ENCODE measurements at places on chromosomes 3 and 15.
A peak's percentile ranks its signal among the peaks of the same experiment; 100 is the strongest.

DNA sequence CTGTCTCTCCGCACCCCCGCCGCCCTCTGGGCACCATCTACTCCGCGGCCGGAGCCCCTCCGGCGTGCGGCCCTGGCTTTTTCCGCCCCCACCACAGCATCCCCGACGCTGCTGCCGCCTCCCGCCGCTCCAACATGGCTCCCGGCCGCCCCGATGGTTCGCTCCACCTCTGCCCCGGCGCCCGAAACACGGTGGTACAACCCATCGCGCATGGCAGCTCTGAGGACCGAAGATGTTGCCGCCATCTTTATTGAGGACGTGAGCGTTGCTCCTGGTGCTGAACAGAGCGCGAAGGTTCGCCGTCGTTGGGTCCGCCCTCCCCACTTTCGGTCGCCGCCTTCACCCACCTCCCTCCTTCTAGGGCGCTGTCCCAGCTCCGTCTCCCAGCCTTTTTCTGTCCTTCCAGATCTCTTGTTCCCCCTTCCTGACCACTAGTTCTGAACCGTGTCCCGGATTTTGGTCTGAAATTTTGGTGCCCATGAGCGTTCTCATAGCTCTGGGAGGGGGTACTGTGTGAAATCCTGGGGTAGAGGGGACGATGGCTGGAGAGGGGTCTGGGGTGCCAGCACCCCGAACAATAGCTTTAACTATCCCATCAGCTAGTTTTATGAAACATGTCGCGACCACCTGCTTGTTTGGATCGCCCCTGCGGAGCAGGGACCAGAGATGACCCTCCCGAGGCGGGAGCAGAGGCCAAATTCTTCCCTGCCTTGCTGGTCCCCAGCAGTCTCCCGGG, at the start of gene CELSR3:
Gene CELSR3 (minus strand): TSS at position 134 of the 736 bp plus-strand sequence. CDS start 252 bp downstream, outside the sequence.
- DNase-seq: no peak

GRCh38 chr3:175356899-175357324, 497.8 kb downstream of the NAALADL2 start:
- no peak for DNase-seq

DNA sequence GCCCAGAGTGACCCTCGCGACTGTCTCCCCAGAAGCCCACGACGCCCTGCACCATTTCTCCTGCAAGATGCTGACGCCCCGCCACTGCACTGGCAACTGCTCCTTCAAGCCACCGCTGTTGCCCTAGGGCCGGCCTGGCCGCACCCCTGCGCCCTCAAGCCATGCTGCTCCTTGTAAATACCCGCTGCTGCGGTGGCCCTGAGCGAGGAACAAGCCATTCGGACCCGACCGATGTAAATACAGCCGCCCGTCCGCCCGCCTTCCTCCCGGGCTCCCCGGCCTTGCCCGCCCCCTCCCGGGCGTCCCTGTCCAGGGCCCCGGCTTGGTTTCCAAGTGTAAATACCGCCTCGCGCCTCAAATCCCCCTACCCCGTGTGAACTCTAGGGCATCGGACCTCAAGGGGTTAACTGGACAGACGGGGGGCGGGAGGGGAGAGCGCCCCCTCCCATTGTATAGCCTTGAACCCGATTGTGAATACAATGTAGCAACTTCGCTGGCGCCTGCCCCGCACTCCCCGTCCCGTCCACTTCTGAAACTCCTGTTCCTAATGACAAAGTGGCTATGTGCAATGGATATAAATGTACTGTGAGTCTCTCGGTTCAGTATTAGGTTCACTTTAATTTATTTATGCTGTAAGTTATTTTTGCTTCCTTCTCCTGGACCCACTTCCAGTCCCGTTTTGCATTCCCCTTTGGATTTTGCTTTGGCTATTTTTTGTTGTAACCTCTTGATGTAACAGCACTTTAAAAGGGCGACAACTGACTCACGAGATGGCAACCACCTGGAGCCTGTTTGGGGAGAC, 5.9 kb downstream of the RNU6-1 start:
- peak; percentile 59 for DNase-seq

DNA sequence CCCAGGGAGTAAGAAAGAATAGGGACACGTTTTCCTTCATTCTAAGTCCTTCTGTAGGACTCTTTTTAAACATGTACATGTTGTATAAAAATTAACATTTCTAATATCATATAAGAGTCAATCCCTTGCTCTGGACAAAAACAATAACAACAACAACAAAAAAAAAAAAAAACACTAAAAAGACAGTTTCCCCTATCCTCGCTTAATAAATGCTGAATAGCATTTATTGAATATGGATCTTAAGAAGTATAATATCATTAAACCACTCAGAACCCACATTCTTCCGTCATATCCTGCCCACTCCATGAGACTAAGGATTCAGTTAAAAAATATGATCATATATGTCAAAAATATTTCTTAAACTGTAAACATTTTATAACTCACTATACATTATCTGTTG, 145.1 kb downstream of the AQP9 start:
- no peak for DNase-seq
